ENCODE measurements at places on chromosomes 1 and 21. TPM values are rescaled to one million over a fixed set of nuclear protein-coding genes. Genes with fewer than 3 reads are reported as not detected.

Gene SYF2
- total RNA-seq: 50.3 TPM

Gene RNU1-1
- under 0.01 TPM for total RNA-seq

Gene MAP7D1
- 160 TPM for total RNA-seq

Gene TAS1R3
- not detected for total RNA-seq

DNA sequence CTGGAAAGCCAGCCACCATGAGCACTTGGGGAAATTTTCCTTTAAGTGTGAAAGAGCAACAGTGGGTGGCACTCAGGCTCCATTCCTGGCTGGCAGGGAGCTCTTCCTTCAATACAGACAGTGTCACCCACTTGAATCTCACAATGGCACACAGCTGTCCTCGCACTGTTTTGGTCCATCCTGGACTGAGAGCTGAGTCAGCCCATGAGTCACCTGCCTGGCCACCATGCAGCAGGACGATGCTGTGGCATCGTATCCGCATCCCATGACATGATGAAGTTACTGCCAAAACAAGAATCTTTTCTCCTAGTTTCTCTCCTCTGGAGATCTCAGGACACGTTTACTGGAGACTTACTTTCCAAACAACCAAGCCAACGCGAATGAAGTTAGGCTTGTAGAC lies 6.0 kb downstream of the TMPRSS2 start:
- H3K36me3 ChIP-seq: no peaks in the 10 kb centered on the region
- H3K4me1 ChIP-seq: no peaks in the 10 kb centered on the region
- peaks cover 46% of the 10 kb centered on the region for H3K27me3 ChIP-seq
